NCI-H748 treated with DMSO at 0.1 percent for 48 hours (cell line): ENCODE measurements at places on chromosomes 11 and 22.

GRCh38 chr11:123672568-123672967 lies 18.1 kb upstream of the SCN3B start:
- no peak for DNase-seq

GRCh38 chr11:78138694-78139421 lies 568 bp downstream of the ALG8 start:
- no peak for DNase-seq

- no peak for DNase-seq
These were observed 3.9 kb upstream of the GNAZ start for GRCh38 chr22:23066200-23067022.

DNA sequence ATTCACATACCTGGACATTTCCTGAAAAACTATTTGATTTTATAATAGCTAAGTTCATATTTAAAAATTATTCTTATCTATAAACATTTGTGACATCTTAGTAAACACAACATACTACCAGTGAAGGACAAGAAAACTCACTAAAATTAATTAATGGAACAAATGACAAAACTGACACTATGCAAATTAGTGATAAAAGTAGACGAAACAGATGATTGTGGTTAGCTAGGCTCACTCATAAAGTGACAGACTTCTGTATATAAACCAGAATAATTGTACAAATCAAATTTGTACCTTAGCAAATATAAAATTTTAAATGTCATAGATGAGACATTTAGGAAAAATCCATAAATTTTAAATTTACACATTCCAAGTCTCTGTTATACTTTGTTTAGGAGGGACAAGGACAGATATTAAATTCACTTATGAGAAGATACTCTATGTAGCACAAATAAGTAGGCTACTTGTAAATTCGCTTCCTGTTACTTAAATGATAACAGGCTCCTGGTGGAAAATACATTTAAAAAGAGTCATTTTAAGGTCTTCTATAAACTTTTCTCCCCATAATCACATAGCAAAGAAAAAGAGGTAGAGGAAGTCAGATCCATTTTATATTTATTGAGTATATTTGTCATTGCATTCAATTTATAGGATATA lies 81.2 kb downstream of the KIF18A start:
- DNase-seq, result no peak

- DNase-seq, result no peak
These were observed 1.2 kb upstream of the SLC37A4 start for GRCh38 chr11:119031912-119032280.

DNA sequence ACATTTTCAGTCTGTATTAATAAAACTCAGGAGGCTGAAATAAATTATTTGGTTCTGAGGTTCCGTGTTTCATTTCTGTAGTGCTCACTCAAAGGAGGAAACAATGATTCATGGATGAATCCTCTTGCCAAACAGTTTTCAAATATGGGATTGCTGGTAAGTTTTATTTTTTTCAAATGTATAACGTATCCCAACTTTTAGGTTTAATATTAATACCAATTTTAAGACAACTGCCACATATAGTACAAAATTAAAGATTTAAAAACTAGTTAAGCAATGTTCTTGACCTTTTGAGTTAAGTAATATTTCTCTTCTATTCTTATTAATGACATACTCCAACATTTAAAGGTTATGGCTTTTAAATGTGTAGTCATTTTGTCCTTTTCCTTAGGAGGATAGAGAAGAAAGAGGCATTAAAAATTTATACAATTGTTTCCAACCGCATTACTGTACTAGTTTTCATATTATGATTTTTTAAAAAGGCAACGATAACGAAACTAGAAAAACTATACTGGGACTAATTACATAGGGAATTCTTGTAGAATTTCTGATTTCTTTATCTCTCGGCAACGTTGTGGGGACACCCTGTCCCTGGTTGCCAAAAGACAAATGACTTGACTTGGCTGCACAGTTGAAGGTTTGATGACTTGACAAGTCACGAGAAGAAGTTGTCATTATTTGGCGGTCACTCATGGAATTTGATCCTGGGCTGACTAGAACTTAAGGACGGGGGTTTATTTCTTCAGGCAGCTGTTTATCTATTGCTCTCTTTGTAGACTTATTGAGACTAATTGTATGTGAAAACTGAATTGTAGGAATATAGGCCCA lies 69.1 kb upstream of the ADSL start:
- no peak for DNase-seq

- DNase-seq, result no peak
These were observed 54.9 kb downstream of the AHNAK start for GRCh38 chr11:62491571-62492329.

- DNase-seq, result no peak
These were observed 58.0 kb upstream of the CCND1 start for GRCh38 chr11:69582756-69583467.

- no peak for DNase-seq
These were observed 3.3 kb downstream of the SPI1 start for GRCh38 chr11:47375020-47375419.

DNA sequence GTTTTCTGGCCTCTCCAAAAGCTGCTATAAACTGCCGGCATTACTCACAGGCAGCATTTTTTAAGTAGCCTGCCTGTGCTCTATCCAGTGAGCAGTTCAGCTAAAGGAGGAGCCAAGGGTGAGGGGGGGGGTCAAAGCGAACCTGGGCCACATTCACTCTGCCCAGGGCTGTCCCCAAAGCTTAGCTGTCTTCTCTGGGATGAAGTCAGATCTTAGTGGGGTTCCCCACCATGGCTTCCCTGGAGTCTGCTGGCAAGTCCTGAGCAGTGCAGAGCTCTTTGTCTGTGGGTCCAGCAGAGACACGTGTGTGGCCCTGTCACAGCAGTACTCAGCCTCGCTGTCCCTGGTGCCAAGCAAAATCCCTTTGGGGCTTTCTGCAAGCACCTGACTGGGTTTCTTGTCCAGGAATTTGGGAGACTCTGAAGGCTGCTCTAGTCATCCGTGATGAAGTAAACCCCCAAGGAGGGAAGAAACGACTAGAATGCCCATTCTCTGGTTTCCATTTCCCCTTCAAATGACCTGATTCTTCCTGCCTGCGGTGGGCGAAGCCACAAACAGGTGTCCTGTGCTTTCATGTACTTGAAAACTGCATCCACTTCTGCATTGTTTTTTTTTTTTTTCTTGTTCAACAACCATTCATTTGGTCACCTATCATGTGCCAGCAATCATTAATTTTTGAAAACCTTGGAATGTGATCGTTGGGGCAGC lies 2.6 kb downstream of the KCNJ5 start:
- DNase-seq, result no peak

DNA sequence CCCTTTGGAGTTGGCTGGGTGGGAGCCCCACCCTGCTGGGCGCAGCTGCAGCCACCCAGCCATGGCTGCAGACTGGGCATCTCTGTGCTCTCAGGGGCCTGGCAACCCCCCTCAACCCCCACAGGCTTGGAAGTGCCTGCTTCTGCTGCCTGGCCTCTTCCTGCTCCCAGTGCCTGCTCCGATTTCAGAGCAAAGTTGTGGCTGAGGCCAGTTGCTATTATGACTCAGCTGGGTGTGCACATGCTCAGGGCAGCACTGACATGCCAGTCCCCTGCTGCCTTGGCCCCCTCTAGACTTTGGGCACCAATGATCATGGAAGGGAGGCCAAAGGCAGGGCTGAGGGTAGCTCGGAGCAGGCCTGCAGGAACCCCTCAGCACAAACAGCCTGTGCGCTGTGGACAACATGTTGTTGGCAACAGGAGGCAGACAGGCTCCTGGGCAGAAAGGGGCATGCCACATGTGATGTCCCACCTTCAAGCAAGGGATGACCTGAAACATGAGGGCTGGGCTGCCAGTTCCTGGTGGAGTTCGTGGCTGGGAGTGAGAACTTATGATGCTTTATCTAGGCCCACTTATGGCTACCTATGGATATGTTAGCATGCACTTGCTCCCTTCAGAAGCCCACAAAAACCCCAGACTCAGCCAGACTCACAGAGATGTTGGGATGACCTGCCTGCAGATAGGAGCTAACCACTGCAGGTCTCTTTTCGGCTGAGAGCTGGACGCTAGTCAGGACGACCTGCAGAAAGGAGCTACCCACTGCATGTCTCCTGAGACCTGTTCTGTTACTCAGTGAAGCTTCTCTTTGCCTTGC lies 96.4 kb upstream of the AMOTL1 start:
- no peak for DNase-seq

- DNase-seq, result no peak
These were observed 40.5 kb downstream of the IL18BP start for GRCh38 chr11:72039031-72039855.

GRCh38 chr11:1781593-1781975 lies 17.9 kb upstream of the CTSD start:
- DNase-seq, result no peak

- DNase-seq, result peak; percentile 92
These were observed 8.4 kb downstream of the FAM118A start for GRCh38 chr22:45318168-45318557.

- peak; percentile 2 for DNase-seq
These were observed 469 bp upstream of the OSBP2 start for GRCh38 chr22:30694171-30694639.

DNA sequence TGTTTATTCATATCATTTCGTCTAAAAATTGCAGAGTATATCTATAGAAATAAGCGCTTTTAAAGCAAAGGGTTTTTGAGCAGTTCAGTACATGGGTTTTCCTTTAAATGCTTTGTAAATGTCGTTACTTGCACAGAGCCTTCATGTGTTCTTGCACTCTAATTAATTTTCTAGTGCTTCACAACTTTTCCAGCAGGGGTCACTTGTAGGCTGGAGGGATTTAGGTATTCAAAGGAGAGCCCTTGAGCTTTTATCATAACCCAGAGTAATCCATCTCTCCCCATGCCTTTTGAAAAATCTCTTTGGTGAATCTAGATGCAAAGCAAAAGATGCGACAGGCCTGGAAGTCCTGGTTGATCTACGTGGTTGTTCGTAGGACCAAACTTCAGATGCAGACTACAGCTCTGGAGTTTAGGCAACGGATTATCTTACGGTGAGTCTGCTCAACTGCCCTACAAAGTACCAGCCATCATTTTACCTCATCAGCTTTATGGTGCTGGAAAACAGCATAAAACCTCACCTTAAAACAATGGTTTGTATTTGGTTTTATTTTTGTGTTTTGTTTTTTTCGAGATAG lies 60.4 kb downstream of the SFI1 start:
- peak; percentile 19 for DNase-seq

GRCh38 chr22:46682011-46682731 lies 55.9 kb downstream of the CERK start:
- DNase-seq, result no peak

GRCh38 chr11:8258289-8258688 lies 5.4 kb downstream of the LMO1 start:
- DNase-seq, result no peak

DNA sequence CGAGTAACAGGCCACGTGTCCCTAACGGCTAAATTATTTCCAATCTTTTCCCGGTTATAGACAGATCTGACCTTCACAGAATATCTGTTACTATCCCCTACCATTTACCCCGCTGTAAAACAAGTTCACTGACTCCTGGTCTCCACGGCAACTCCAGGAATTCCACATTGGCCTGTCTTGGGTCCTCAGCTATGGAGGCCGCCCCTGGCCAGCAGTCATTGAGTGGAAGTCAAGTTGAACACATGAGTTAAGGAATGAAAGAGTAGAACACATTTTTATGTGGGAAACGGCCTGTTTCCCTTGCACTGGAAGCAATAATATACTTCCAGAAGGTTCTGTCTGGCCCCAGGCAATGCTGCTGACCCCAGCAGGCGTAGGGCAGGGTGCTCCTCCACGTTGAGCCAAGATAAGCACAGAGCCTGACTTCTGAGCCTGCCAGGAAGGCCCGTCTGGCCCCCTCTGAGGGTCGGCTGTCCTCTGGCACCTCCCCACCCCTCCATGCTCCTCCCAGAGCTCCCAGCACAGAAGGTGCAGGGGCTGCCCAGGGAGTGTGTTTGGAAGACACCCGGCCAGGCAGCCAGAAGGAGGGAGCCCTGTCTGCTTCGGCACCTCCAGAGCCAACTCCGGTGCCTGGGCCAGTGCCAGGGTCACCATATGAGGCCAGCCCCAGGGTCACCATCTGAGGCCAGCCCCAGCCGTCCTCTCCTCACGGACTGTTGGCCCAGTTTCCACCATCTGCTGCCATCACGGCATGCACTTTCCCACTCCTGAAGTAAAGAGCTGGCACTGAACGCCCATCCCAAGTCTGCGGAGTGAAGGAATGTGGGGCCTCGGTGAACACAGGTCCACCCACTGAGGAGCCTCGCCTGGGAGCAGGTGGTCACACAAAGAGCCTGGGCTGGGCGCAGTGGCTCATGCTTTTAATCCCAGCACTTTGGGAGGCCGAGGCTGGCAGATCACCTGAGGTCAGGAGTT lies 813.2 kb downstream of the BRD1 start:
- DNase-seq, result no peak

DNA sequence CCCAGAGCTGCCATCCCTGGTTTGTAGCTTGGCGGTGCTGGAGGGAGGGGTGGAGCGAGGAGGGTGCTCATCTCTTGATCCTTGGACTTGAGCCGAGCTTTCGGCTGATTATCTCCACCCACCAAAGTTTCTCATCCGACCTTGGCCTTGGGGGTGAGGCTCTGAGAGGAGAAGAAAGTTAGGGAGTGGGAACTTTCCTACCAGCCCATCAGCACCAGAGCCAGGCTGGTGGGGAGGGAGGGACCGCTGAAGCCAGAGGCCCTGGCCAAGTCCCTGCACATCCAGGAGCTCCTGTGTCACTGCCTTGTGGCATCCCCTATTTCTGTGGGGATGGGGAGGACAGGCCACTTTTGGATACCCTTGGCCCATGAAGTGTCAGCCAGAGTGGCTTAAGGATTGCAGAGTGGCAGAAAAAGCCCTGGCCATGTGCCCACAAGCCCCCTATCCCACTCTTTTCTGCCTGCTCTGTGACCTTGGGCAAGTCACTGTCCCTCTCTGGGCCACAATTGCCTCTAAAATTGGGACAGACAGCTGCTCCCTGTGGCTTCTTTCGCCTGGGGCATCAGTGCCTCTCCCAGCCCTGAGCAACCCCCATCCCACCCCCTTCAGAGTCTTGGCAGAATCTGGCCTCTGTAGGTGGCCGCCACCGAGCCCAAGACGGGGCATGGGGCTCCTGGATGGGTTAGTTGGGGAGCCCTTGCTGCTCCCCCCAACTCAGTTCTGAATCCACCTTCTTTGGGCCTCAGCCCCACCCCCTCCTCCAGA lies 10.3 kb downstream of the KCTD17 start:
- no peak for DNase-seq
